ENCODE measurements at places on chromosomes 4 and X.

GRCh38 chrX:69228732-69229131, 63.5 kb upstream of the PJA1 start:
- no peak for DNase-seq

GRCh38 chr4:105088110-105088879, 58.4 kb upstream of the TET2 start:
- DNase-seq: no peak

GRCh38 chr4:94284889-94285288, 57.7 kb downstream of the HPGDS start:
- DNase-seq: no peak

DNA sequence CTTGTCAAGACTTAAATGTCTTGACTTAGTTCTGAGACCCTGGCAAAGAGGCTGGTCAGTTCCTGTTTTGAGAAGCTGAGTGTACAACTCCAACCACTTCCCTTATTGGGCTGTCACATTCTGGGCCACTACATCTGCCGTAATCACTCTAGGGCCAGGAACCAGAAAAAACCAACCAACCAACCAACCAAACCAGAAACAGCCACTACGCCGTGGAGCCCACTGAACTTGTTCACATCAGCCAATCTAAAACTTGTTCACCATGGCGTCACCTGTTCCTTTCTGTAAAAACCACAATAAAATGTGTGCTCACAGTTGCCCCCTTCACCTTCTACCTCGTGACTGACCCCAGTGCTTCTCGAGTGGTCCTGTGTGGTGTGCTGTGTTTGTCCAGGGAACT, 107.3 kb downstream of the JADE1 start:
- DNase-seq: no peak

DNA sequence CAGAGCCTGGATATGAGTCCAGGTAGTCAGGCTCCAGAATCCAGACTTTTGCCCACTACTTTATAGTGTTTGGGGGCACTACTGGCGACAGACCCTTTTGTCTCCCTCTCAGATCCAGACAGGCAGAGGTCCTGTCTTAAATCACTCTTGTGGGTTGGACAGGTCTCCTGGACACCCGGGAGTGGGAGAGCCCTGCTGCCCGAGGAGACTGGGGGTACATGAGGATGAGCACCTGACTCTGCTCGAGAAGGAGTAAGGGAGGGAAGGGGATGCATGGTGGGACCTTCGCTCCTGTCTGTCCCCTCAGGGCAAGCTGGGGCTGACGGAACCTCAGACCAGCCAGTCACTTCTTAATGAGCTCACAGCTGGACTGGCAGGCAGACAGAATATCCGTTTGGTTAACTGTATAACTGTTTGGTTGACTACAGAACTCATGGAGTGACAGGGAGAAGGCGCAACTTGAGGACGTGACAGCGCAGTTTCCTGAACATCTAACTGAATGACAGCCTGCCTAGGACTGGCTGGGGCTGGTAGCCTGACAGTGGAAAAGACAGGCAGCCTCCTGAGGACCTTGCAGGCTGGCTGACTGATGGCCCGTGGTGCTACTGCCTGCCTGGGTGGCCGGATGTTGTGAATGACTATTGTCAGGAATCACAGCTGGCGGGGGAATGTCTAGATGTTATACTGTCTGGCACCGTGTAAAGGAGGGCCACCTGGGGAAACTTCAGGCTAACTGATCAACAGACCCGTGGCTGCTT, 1.6 kb upstream of the SUV39H1 start:
- DNase-seq: no peak

DNA sequence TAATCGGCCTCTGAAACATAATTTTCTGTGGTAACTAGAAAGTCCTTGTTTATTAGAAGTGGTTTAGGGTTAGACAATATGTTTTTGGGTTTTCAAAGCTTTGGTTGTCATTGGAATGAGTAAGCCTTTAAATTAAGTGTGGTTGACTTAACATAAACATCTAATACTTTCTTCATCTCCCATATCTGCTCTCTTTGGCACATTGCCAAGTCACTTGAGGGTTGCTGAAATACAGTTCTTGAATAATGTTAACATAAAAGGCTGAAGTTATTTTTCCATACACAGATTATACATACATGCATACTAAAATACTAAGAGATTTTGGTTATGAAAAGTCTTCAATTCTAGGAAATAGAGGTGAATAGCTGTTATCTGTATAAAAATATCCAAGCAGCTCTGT, 241.7 kb upstream of the BMP3 start:
- no peak for DNase-seq

- DNase-seq: no peak
These were observed 294.7 kb upstream of the CT83 start for GRCh38 chrX:116757491-116757890.

GRCh38 chr4:146282657-146283056, 68.3 kb downstream of the REELD1 start:
- DNase-seq: no peak

- DNase-seq: no peak
These were observed 25.9 kb upstream of the HMX1 start for GRCh38 chr4:8897251-8898167.

DNA sequence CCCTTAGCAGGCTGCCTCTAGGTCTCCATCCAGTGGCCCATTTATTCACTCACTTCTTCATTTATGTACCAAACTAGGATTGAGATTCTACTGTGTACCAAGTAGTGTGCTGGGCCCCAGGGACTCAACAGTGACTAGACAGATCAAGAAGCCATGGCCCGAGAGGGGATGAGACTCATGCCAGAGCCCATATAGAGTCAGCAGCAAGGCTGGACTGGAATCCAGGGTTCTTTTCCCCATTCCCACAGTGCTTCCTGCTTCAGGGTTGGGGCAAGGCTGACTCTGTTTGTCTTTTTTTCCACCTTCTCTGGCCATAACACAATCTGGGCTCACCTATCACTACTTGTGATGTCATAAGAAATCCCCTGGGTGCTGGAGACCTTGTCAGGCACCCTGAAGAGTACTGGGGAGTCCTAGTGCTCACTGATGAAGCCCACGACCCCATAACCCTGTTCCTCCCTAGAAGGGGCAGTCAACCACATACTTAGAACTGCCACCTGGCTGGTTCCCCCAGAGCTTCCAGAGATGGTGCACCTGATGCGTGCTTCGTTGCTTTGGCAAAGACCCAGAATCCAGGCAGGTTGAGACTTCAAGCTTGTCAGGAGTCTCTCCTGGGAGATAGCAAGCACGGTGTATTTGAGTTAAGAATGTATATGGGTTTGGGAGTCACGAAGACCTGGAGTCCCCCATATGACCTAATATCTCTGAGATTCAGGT, 6.2 kb downstream of the RTL5 start:
- DNase-seq: no peak

GRCh38 chr4:109395694-109396093, 37.9 kb upstream of the SEC24B start:
- DNase-seq: no peak

Measured in T-helper 2 cell treated with Interferon-gamma antibody and Interleukin-4, amounts not matched to agents 5 μg/mL and 100 μg/mL, for 36 hours (primary cell).